ENCODE measurements at places on chromosomes 16 and 17.

DNA sequence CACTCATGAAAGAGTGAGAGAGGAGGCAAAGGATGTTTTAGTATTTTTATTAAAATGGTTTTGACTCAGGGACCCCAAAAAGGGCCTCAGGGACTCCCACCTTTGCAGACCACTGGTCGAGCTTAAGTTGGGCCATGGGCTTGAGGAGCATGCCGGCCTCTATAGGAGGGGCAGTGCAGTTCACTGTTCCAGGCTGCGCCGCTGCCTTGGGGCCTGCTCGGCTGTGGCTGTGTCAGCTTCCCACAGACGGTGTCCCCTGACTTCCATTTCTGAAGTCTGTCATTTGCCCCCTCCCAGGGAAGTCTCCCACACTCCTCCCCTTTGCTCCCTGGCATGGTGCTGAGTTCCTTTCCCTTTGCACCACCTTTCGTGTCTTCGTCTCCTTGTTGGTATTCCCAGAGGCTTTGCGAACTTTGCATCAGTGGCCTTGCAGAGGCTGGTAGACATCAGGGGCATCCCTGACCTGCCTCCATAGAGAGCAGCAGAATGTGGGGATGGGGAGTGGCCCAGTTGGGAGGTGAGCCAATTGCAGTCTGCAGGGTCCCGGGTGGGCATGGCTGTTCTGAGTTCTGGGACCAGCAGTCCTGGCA, 17.1 kb downstream of the MPRIP start:
- DNase-seq = no peak

GRCh38 chr17:57959929-57960328, 4.7 kb upstream of the CUEDC1 start:
- DNase-seq = no peak

DNA sequence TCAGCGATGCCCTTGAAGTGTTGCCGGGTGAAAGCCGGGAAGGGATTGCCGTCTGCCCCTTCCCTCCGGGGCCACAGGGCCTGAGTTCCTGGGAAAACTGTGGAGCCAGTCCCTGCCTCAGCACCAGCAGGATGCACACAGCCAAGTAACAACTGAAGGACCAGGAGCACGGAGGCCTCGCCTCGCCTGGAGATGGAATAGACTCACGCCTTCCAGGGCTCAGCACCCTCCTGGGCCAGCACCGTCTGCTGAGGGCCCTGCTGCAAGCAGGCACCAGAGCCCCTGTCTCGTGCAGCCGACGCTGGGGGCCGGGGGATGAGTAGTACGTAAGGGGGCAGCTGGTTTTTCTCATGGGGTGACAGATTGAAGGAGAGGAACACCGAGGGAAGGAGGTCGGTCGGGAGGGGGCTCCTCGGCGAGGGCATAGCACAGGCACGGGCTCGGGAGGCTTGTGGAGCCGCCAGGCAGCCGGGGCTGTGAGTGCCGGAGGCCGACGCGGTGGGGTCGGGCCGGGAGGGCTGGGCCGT, 6.4 kb downstream of the CBFA2T3 start:
- no peak for DNase-seq

- no peak for DNase-seq
Measured at GRCh38 chr17:33667052-33667509, 374.0 kb upstream of the ASIC2 start.

GRCh38 chr17:36723459-36724025, 122.2 kb downstream of the MRM1 start:
- no peak for DNase-seq

DNA sequence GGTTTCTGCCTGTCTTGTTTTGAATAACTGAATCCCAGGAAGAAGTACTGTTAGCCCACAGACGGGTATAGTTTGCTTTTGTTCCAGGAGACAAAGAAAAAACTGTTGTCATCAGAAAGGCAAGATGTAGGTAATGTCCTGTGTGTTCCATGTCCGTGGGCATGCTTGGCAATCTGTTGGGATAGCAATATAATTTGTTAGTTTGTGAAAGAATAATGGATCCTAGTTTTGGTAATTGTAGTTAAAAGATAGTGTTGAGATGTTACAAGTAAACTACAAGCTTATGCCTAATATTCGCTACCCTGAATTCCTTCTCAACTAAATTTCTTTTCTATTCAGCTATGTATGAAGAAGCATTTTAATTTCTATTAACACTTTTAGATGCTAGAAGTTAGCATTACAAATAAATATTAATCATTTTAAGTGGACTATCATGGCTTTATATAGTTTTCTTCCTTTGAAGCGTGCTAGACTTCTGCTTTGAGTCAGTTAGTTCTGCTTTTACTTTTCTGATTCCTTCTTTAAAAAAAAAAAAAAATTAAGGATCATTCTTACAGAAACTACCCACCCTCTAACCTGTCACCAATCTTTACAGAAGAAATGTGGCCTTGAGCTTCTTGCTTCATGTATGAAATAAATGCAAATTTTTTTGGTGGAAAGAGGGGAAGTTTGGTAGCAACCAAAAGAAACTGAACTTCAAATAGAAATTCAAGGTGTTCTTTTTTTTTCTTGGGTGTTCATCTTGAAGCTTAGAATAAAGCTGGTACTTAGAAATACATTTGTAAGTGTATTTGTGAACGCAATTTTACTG, 2.4 kb downstream of the EVI2A start:
- DNase-seq = no peak

- no peak for DNase-seq
Measured at GRCh38 chr17:44930667-44931066, 15.4 kb upstream of the GFAP start.

DNA sequence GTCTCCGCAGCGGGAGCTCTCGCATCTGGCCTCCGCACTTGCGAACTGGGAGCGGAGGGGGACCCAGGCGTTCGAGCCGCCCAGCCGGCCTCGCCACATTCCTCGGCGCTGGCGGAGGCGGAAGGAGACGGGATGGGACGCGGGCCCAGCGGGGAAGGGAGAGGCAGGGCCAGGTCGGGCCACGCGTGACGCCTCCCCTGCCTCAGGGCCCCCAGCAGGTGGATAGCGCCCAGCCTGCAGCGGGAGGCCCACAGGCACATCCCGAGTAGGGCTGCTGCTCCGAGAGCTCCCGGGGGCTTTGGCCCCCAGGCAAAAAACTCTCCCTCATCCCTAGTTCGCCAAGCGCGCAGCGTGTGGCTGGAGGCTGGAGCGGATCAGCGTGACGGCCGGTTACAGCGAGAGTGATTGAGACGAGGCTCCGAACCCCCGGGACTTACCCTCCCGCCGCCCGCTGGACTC, 800 bp downstream of the PLEKHH3 start:
- no peak for DNase-seq

DNA sequence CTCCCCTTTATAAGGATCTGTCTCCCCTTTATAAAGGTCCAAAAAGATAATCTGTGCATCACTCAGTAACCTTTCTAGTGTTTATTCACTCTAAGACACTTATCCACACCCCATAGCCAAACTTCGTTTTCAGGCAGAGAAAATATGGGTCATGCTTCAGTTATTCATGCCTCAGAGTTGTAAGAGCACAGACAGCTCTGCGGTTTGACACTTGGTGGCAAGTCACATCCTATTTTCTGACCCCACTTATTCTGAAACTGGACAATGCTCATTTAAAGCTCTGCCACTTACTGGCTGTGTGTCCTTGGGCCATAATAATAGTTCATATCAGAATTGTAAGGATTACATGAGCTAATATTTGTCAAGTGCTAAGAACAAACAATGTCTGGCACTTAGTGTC, 2.0 kb upstream of the KRTAP2-1 start:
- DNase-seq = no peak

DNA sequence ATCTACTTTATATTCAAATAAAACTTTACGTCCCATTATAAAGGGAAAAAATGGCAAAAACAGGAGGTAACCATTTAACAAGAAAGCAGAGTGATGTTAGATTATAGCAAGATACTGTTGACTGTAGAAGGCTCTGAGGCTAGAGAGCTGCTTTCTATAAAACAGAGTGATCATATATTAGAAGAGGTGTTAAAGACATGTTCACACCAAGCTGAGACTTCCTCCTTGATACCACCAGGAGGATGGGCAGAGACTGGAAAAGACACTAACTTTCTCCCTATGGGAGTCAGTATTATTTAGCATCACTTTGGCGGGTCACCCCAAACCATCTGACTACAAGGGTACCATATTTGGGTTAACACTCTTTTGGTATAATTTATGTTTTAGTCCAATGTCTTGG, 687 bp upstream of the CIITA start:
- DNase-seq = no peak

- DNase-seq = no peak
Measured at GRCh38 chr16:27954191-27954590, 109.3 kb downstream of the GSG1L start.

DNA sequence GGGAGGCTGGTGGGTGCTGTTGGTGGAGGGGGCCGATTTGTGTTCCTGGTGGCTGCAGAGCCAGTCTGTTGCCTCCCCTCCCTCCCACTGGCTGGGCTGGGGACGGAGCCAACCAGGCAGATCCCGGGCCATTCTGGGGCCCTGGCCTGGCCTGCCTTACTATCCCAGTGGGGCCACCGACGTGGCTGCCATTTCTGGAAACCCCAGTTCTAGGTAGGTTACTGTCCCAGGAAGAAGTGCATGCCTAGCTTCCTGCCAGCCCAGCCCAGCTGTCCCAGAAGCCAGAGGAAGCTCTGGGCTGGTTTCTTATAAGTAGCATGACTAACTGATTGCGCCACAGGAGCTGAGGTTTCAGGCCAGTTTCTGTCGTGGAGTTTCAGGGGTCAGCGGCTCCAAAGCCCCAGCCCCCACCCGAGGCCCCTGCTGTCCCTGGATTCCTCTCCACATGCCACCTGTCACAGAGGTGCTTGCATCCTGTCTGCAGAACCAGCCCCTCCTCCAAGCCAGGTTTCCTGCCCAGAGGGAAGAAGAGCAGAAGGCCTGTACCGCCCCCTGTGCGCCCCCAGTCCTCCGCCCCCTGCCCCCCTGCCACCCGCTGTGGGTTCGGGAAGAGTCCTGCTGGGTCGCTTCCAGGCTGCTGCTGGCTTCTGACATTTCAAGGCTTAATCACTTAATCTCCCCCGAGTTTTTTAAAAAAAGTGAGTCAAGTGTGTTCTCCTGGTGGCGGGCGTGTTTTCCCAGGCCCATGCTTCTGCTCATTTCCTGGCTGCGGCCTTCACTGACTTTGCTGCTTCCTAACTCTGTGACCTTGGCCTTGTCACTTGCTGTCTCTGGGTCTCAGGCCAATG, 13.2 kb downstream of the IL4R start:
- peak; percentile 94 for DNase-seq

DNA sequence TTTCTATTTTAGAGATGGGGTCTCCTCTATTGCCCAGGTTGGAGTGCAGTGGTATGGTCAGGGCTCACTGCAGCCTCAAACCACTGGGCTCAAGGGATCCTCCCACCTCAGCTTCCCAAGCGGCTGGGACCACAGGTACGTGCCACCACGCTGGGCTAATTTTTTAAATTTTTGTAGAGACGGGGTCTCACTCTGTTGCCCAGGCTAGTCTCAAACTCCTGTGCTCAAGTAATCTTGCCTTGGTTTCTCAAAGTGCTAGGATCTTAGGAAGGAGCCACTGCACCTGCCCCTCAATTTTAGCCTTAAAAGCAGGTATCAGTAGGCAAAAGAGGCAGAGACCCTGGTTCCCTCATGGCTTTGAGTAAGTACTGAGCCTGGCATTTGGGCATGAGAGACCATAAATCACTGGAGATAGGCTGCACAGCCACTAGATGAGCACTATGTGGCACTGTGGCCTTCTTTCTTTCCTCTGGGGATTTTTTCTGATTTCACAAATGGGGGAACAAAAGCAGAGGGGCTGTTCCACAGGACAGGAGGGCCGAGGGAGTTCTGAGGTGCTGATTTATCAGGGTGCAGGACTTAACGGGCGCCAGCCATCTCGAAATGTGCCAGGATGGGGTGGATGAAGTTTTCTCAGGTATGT, 82.2 kb downstream of the PLXDC1 start:
- DNase-seq = no peak

GRCh38 chr17:68512247-68512959, at the start of gene PRKAR1A:
Gene PRKAR1A (plus strand): TSS chr17:68512430. CDS start chr17:68515400, 2,970 bp downstream.
- DNase-seq = peak; percentile 89

DNA sequence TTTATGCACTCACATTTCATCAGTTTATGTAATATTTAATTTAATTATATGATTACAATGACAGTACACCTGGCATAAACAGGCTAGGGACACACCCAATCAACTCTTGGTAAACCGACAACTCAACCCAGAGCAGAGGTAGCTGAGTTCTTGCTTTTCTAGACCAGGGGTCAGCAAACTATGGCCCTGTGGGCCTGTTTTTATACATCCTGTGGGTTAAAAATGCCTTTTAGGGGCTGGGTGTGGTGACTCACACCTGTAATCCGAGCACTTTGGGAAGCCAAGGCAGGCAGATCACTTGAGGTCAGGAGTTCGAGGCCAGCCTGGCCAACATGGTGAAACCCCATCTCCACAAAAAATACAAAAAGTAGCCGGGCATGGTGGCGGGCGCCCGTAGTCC, 99.2 kb upstream of the TMEM97 start:
- DNase-seq = no peak

GRCh38 chr17:75703191-75703590, 18.1 kb upstream of the ITGB4 start:
- DNase-seq = no peak

DNA sequence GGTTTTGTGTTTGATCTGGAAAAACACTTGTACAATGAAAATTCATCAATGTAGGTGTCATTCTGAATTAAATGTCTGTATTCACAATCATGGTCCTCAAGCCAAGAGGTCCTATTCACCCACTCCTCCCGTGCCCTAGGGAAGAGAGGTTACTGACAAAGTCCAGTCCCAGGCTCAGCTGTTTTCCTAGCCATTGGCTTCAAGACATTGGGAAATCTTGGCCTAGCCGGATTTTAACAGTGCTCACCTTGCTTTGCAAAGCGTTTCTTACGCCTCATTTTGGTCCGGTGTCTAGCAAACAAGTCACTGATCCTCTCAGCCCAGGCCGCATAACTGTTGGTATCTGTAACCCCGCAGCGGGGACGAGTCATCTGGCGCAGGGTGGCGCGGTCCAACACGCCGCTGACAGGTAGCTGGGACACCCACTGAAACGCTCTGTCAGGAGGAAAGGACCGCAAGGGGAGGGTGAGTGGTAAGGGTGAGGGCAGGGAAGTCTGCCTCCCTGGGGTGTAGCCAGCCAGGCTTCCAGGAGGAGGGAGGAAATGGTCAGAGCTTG, 16.7 kb downstream of the MMP28 start:
- no peak for DNase-seq

- no peak for DNase-seq
Measured at GRCh38 chr17:81488276-81488860, 24.2 kb downstream of the ACTG1 start.

DNA sequence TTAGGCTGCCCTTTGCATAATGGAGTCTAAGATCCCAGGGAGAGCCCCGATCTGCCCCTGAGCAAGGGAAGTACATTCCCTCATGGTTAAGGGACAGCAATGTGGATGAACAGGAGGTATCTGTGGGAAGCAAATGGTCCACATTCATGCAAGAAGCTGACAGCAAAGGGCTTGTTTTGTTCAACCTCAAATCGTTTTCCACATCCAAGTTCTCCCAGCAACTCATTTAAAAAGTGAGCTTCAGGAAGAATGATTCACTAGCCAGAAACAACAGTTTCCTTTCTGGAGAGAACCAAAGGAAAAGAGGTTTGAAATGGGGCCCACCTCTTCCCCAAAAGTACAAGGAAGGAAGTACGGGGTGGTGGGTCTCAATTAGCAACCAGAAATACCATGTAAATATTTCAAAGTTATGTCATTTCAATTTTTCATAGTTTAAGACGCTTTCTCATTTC, 9.4 kb downstream of the HSPB9 start:
- DNase-seq = no peak

- no peak for DNase-seq
Measured at GRCh38 chr16:87267566-87267965, 49.6 kb downstream of the C16orf95 start.

GRCh38 chr17:61404663-61404912, 4.9 kb downstream of the TBX2 start:
- no peak for DNase-seq

Measured in smooth muscle cell of the brain vasculature (primary cell).